ENCODE measurements at places on chromosomes 2 and 18. TPM values are rescaled to one million over a fixed set of nuclear protein-coding genes. Genes with fewer than 3 reads are reported as not detected.

The TMEM178A gene
- polyA plus RNA-seq = 0.69 TPM

- H3K27me3 ChIP-seq = no peaks in the 10 kb centered on the region
- H3K27ac ChIP-seq = no peak overlapping the region
- H3K36me3 ChIP-seq = no peaks in the 10 kb centered on the region
- H3K4me3 ChIP-seq = no peak overlapping the region
- DNase-seq = no peak
- H3K4me1 ChIP-seq = no peaks in the 10 kb centered on the region
Measured at GRCh38 chr2:16103614-16104314, 163.4 kb downstream of the MYCN start.

DNA sequence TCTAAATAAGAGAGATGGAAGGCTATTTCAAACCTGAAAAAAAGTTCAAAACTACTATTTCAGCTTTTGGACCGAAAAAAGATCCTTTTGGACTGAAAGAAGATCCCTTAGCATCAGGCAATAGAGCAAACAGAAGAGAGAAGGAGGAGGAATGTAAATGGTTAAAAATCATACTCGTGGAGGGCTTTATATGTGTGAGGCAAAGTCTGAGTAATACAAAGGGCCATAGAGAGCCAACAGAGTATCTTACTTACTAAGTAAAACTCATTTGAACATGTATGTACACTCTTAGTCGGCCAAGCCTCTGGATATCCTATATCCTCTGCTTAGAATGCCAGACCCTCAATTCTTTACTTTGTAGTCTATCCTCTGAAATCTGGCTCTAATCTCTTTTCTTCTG, 55.7 kb downstream of the ITSN2 start:
- H3K4me1 ChIP-seq = no peaks in the 10 kb centered on the region
- H3K27me3 ChIP-seq = no peaks in the 10 kb centered on the region
- DNase-seq = no peak
- peaks cover 16% of the 10 kb centered on the region for H3K36me3 ChIP-seq
- H3K27ac ChIP-seq = no peak overlapping the region
- no peak overlapping the region for H3K4me3 ChIP-seq

DNA sequence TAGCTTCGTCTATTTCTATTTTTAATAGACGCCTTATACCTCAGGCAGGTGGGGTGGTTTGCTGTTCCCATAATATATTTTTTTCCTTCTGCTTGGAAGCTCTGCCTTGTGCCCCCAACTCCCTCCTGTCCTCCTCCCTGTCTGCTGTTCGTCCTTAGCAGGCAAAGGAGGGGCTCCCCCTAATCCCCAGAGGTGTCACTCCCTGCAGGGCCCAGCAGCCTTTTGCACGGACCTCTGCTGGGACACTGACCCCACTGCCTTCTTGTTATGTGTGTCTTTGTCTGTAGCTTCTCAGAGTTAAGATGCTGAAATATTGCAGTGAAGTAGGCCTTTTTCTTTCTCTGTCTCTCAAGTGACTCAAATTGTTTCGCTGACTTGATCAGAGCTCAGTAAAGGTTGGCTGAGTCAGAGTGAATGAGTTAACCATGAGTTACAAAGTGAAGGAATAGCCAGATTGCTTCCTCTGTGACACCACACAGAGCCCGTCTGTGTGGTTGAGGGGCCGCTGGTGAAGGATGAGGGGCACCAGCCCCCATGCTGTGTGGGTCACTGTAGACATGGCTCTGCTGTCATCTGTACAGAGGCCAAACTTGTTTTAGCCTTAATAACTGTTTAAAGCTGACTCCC, 47.7 kb downstream of the PRKCE start:
- H3K4me1 ChIP-seq = peaks cover 66% of the 10 kb centered on the region
- no peak for DNase-seq

DNA sequence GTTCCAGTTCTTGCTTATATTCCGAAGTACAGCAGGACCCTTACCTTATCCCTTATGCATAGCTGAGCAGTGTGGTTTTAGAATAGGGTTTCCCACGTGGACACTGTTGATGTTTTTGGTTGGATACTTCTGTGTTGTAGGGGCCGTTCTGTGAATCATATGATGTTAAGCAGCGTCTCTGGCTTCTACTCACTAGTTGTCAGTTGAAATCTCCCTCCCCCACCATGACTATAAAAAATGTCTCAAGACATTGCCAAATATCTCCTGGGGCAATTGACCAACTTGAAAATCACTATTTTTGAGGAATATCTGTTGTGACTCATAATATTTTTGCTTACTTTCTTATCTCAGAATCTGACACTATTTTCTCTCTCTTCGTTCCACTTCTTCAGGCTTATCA, 713.7 kb downstream of the TSN start:
- DNase-seq = no peak
- H3K36me3 ChIP-seq = no peaks in the 10 kb centered on the region
- no peak overlapping the region for H3K4me3 ChIP-seq
- no peaks in the 10 kb centered on the region for H3K4me1 ChIP-seq
- no peaks in the 10 kb centered on the region for H3K27me3 ChIP-seq

- DNase-seq = no peak
- H3K4me3 ChIP-seq = no peak overlapping the region
- H3K27me3 ChIP-seq = peaks cover 6% of the 10 kb centered on the region
- H3K36me3 ChIP-seq = no peaks in the 10 kb centered on the region
Measured at GRCh38 chr2:8252997-8253694, 428.7 kb upstream of the ID2 start.

The RPL31 gene
- polyA plus RNA-seq = 2,170 TPM

- H3K27me3 ChIP-seq = peaks cover 5% of the 10 kb centered on the region
- H3K27ac ChIP-seq = no peak overlapping the region
Measured at GRCh38 chr2:177676636-177677035, 284.1 kb downstream of the AGPS start.

DNA sequence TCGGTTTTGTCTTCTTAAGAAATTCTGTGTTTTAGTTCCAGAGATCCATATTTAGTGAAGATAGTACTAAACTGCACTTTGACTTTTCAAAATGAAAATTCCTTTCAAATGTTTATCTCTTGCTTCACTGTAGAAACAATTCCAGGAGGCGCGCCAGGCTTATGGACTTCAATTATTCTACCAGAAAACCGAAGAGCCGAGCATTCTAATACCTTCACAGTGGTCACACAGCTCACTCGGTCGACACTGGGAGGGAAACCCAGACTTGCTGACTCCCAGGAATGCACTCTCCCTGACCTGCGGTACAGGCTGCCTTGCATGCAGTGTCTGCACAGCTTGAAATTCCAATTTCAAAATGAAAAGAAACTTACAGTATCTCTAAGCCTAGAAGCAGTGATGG, 119.9 kb upstream of the PIEZO2 start:
- H3K4me3 ChIP-seq = no peak overlapping the region
- H3K27ac ChIP-seq = no peak overlapping the region
- no peaks in the 10 kb centered on the region for H3K4me1 ChIP-seq
- no peak for DNase-seq
- H3K36me3 ChIP-seq = no peaks in the 10 kb centered on the region

The ZNF396 gene
- 0.50 TPM for polyA plus RNA-seq

The RAD51AP2 gene
- polyA plus RNA-seq = not detected

- no peak overlapping the region for H3K4me3 ChIP-seq
- H3K27ac ChIP-seq = no peak overlapping the region
- no peaks in the 10 kb centered on the region for H3K36me3 ChIP-seq
- no peaks in the 10 kb centered on the region for H3K4me1 ChIP-seq
- H3K27me3 ChIP-seq = no peaks in the 10 kb centered on the region
- DNase-seq = no peak
Measured at GRCh38 chr2:192546565-192546964, 351.8 kb upstream of the TMEFF2 start.

DNA sequence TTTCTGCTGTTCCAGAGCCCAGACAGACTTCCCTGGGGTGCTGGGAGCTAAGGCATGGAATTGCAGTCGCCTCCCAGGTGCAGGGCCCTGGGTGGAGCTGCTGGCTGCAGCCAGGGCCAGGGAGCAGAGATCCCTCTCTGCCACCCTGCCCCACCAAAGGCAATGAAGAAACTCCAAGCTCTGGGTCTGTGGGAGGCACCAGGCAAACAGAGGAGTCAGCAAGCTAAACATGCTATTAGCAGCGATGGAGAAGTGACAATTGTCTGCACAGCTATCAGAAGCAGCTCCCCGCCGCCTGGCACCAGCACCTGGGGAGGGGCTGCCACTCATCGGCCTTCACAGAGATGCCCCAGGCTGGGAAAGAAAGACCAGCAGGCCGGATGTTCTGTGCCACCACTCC, 28.0 kb upstream of the COX5B start:
- no peak overlapping the region for H3K27ac ChIP-seq
- H3K4me1 ChIP-seq = no peaks in the 10 kb centered on the region
- H3K4me3 ChIP-seq = no peak overlapping the region
- DNase-seq = no peak

- no peak overlapping the region for H3K27ac ChIP-seq
- no peaks in the 10 kb centered on the region for H3K4me1 ChIP-seq
- H3K27me3 ChIP-seq = no peaks in the 10 kb centered on the region
- no peak overlapping the region for H3K4me3 ChIP-seq
Measured at GRCh38 chr2:72727356-72727755, 98.5 kb downstream of the EXOC6B start.

DNA sequence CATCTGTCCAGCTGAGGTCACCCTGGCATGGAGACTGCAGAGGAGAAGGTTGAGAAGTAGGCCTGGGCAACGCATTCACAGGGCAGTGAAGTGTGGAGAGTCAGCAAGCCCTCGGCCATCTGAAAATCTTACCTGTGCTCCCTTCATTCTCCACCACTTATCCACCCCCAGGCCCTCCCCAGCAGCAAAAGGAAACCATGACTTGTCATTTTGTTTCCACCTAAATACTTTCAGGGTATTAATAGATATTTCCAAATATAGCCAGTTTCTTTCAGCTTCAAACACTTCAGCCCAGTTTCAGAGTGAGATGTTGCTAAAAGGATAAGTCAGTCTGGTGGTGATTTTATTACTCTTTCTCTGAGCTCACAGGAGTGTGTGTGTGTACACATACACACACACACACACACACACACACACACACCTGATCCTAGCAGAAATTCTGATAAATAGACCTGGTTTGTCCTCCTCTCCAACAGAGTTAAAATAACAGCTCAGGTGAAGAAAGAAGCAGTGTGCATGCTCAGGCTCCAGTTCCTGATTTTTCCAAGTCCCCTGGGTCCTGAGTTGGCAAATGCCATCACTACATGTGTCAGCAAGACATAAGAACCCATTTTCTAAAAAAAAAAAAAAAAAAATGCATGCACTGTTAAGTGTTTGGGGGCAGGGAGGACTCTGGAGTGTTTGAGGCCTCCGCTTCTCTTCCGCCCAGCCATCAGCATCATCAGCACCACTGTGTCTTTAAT, 82.8 kb downstream of the LOXHD1 start:
- H3K36me3 ChIP-seq = no peaks in the 10 kb centered on the region
- no peak overlapping the region for H3K4me3 ChIP-seq
- DNase-seq = no peak
- no peaks in the 10 kb centered on the region for H3K4me1 ChIP-seq
- peaks cover 2% of the 10 kb centered on the region for H3K27me3 ChIP-seq

DNA sequence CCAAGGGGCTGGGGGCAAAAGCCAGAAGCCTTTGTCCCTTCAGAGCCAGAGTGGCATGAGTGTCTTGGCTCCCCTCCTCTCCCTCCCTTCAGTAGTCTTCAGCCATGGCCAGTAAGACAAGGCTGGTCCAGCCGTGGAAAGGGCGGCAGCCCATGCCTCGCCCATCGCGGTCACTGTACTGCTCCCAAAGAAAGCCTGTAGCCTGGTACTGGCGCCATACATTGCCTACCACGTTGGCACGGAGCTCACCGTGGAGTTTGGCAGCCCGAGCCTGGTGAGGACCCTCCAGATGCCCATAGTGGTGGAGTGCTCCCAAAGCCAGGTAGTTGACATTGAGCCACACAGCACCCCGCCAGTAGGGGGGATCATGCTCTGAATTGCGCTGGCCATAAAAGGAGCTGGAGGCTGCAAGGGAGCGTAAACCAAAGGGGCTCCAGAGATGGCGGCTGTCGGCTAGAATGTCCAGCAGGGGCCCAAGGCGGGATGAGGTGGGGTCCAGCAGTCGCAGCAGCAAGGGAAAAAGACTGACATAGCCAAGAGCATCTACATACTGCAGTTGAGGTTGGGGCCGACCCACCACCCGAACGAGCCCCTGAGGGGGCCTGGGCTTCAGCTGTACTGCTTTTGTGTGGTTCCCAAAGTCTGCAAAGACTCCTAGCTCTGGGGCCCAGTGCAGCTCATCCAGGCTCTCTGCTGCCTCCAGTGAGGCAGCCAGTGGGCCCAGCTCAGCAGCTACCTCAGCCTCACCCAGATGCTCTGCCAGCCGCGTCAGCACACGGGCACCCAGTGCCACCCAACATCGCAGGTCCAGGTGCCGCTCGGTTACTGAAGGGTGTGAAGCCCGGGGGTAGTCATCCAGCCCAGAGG, 3.2 kb downstream of the WBP1 start:
- peaks cover 37% of the 10 kb centered on the region for H3K4me1 ChIP-seq
- peak; percentile 17 for DNase-seq
- no peaks in the 10 kb centered on the region for H3K36me3 ChIP-seq
- no peak overlapping the region for H3K27ac ChIP-seq
- no peak overlapping the region for H3K4me3 ChIP-seq
- no peaks in the 10 kb centered on the region for H3K27me3 ChIP-seq

DNA sequence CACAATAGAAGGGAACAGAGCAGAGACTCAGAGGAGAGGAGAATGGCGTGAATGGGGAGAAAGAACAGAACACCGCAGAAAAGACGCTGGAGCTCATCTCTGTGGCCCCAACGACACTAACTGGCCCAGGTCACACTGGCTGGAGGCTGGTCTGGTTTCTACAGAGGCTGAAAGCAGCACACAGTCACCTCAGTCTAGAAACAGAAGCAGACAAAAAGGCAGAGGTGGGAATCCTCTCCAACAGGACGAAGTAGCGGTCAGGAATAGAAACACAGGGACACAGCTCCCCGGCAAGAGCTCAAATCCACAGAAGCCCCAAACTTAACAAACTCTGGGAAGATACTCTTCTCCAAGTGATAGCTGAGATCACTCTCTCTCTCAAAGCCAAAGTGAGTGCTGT, 9.2 kb downstream of the SLC66A2 start:
- no peak overlapping the region for H3K4me3 ChIP-seq
- no peak for DNase-seq
- peaks cover 20% of the 10 kb centered on the region for H3K4me1 ChIP-seq
- peaks cover 46% of the 10 kb centered on the region for H3K36me3 ChIP-seq
- H3K27ac ChIP-seq = no peak overlapping the region

DNA sequence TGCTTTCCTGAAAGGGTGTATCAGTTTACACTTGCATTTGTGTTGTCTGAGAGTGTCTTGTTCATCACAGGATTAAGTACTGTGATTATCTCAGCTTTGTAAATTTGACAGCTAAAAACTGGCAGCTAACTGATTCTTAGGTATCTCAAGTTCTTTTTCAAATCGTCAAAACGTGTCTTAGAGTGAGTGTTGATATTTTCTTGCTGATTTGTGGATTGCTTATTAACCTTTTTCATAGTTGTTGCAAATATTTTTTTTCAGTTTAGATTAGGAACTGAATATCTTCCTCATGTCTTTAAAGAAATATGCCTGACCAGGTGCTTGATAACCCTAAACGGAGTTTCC, 41.9 kb downstream of the LRRFIP1 start:
- H3K27ac ChIP-seq = no peak overlapping the region
- H3K36me3 ChIP-seq = no peaks in the 10 kb centered on the region
- peaks cover 56% of the 10 kb centered on the region for H3K4me1 ChIP-seq

DNA sequence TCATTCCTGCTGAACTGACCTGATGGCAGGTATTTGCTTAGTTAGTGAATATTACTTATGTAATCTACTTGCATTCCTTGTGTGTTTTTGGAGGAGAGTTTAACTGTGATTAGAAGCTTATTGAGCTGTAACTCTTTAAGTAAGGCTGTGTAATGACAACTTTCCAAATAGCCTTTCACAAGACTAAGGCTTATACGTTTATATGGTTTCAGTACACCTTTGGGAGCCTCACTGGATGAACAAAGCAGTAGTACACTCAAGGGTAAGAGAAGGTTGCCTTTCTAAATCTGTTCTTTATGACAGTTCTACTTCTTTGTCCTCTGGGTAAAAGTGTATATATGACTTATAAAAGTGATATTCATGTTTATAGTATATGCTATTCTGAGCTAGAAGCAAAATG, 4.3 kb downstream of the ITPRID2 start:
- DNase-seq = no peak
- H3K27me3 ChIP-seq = no peaks in the 10 kb centered on the region
- no peaks in the 10 kb centered on the region for H3K36me3 ChIP-seq
- H3K27ac ChIP-seq = no peak overlapping the region
- peaks cover 18% of the 10 kb centered on the region for H3K4me1 ChIP-seq

All from B cell (primary cell).